ENCODE measurements at places on chromosomes 6 and 20.

DNA sequence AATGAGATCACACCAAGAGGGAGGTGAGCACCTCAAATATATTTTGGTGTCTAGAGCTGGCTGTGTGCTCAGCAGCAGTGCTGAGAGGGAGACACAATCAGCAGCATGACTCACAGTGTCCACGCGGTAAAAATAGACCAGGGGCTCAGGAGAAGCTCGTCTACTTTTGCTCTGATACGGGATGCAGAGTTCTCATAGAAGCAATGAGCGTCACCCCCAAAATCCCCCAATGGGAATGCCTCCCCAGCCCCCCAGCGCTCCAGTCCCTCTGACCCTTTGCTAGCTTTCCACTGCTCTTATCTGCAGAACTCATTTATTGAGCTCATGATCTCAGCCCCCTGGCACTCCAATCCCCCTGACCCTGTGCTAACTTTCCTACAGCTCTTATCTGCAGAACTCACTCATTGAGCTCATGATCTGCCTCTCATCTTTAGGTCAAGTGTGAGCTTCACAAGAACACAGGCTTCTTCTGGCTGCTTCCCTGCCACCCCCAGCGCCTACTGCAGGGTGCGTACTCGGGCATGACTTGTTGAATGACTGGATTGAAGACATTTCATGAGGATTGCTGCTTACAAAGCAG lies 34.0 kb downstream of the SYNDIG1 start:
- DNase-seq: no peak

GRCh38 chr20:58995461-58996225 lies 11.4 kb downstream of the CTSZ start:
- DNase-seq: no peak

DNA sequence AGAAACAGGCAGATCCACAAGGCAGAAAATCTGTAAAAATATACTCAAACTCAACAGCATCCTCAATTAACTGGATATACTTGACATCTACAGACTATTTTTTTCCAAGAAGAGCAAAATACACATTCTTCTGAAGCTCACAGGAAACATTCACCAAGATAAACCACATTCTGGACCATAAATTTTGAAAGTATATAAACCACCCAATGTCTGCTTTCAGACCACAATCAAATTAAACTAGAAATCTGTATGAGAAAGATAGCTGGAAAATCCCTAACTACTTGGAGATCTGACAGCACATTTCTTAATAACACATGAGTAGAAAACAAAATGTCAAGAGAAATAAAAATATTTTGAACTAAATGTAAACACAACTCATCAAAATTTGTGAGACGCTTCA lies 195.5 kb downstream of the ERMARD start:
- no peak for DNase-seq

GRCh38 chr6:54681987-54682386 lies 164.6 kb upstream of the FAM83B start:
- no peak for DNase-seq

DNA sequence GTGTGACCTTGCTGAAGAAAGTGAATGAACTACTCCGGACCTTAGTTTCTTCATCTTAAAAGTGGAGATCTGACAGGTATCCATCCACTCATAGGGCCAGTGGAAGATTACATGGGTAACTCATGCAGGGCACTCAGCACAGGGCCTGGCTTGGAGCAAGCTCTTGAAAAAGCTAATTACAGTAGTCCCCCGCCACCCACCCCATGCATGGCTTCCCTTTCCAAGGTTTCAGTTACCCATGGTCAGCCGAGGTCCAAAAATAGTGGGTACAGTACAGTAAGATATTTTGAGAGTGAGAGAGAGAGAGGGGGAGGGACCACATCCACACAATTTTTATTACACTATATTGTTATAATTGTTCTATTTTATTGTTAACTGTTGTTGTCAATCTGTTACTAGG lies 7.1 kb upstream of the PMEPA1 start:
- DNase-seq: no peak

GRCh38 chr6:137798261-137798660 lies 68.8 kb upstream of the TNFAIP3 start:
- no peak for DNase-seq

- DNase-seq: peak; percentile 71
Observed at GRCh38 chr6:90294989-90295853, 1.4 kb downstream of the BACH2 start.

GRCh38 chr6:161226009-161226964 lies 47.6 kb downstream of the AGPAT4 start:
- DNase-seq: peak; percentile 4

- peak; percentile 38 for DNase-seq
Observed at GRCh38 chr6:142112451-142113061, 20.2 kb upstream of the GJE1 start.

DNA sequence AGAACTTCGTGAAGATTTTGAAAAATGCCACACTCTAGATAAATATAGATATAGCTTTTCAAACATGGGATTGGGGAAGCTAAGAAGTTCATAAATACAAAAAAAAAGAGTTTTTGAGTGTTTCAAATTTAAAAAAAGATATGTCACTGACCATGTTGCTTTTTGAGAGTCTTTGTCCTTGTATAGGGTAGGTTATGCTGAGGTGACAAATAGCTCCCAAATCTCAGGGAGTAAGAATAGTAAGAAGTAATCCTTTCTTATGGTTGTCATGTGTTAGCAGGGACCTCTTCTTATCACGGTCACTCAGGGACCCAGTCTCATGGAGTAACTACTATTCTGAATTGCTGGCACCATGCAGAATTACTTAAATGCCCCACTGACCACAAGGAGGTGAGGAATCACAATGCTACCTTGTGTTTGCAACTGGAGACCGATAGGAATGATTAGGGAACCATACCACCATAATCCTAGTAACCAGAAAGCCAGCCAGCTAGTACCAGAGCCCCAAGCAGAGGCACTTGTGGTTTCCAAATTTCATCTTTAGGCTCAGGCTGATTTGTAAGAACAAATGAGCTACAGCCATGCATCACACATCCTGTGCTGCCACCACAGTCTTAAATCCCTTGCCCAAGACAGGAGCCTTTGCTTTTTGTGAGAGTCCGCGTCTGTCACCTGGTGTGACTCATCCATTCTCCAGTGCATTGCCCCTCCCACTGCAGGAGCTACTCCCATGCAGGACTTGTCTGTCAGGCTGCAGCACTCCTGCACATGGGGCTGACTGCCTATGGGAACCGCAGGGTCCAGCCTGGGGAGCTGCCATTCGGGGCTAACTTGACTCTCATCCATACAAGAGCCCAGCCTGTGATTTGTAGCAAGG lies 42.4 kb upstream of the ADGRF4 start:
- DNase-seq: peak; percentile 56

- DNase-seq: no peak
Observed at GRCh38 chr6:157075549-157076450, 247.5 kb downstream of the TMEM242 start.

- no peak for DNase-seq
Observed at GRCh38 chr6:108739496-108740330, 108.5 kb upstream of the ARMC2 start.

DNA sequence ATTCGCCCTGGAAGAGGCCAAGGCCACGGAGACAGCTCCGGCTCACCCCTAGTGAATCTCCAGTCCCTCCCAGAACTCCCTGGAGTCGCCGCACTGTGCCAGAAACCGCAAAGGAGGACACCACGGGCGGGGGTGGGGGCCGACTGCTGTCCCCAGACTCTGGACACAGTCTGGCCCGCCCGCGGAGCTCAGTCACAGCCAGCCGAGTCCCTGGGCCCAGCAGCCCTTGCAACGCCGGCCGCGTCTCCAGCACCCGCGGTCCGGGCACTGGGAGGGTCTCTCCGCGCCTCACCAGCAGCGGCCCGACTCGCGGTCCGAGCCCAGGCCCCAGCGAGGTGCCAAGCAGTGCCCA lies 518 bp downstream of the PEX6 start:
- DNase-seq: peak; percentile 6

DNA sequence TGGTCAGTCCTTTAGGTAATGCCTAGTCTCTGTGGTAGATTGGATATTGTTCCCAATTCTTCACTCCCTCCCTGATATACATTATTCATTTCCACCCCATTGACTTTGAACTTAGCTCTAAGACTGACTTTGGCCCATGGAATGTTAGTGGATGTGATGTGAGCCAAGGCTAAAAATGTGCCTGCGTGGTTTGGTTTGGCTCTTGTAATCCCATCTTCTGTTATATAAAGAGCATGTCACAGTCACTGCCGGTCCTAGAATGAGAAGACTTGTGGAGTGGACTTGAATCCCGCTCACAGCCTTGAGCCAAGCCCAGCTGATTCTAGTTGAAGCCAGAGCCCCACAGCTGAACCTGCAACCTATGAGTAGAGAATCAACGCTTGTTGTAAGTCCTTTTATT lies 23.6 kb upstream of the DNAAF9 start:
- DNase-seq: no peak

- DNase-seq: no peak
Observed at GRCh38 chr20:5327356-5327755, 10.6 kb upstream of the PROKR2 start.

- no peak for DNase-seq
Observed at GRCh38 chr20:11394145-11394833, 523.4 kb upstream of the BTBD3 start.

- no peak for DNase-seq
Observed at GRCh38 chr6:118890997-118891790, 2.8 kb upstream of the ASF1A start.

DNA sequence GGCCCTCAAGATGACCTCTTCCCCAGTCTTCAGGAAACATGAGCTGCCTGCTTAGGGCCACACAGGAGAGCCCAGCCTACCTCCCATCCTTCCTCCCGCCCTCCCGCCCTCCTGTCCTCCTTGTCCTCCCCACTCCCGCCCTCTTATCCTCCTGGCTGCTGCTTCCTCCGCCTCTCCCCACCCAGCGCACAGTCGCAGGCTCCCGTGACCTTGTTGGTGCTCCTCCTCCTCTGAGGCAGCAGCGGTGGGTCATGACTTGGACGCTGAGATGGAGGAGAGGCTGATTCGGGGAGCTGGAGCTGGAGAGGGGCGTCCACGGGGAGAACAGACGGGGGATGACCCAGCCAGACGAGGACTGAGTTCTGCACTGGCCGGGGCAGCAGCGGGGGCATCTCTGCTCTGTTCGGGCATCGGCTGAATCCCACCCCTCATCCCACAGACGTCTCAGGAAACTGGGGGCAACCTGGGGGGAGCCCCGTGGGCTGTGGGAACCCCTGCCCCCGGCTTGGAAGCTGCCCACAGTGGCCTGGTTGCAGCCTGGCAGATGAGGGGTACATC lies 32.4 kb downstream of the CHRNA4 start:
- DNase-seq: no peak

DNA sequence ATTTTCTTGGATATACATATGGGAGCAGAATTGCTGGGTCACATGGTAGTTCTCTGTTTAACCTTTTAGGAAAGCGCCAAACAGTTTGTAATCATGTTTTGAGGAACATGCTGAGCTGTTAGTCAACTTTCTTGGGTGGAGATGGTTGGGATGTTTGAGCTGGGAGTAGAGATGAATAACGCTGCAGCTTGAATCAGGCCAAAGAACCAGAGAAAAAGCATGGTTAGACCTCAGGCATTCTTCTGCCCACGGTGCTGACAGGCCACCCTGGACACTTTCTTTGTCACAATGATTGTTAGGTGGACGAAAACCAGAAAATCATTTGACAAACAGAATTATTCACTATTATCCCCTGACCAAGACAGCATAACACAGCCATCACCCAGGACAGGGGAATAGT lies 66.8 kb downstream of the PRDM1 start:
- no peak for DNase-seq

DNA sequence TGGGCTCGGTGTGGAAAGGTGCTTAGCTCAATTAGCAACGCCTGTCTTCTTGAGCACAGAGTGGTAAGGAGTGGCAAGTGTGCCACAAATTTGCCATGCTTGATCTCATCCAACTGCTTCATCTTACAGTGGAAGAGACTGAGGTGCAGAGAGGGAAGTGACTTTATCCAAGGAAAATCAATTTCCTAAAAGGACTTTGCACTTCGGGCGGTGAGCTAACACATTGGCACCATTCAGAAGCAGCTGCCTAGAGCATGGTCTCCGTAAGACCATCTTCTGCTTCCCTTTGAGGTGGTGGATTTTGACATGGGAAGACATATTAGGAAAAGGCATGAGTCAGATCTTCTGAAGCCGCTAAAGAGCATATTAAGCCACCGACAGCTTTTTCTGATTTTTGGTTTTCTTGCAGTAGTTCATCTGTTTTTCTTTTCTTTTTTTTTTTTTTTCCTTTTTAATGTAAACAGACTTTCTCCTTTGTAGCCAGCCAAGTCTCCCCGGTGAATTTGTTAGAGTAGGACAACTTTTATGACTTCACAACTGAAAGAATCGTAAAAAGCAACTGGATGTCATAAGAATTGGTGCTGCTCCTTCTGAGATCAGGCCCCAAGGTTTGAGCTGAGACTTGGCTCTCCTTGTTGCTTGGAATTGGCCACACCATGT lies 273.2 kb downstream of the CDC5L start:
- DNase-seq: no peak

DNA sequence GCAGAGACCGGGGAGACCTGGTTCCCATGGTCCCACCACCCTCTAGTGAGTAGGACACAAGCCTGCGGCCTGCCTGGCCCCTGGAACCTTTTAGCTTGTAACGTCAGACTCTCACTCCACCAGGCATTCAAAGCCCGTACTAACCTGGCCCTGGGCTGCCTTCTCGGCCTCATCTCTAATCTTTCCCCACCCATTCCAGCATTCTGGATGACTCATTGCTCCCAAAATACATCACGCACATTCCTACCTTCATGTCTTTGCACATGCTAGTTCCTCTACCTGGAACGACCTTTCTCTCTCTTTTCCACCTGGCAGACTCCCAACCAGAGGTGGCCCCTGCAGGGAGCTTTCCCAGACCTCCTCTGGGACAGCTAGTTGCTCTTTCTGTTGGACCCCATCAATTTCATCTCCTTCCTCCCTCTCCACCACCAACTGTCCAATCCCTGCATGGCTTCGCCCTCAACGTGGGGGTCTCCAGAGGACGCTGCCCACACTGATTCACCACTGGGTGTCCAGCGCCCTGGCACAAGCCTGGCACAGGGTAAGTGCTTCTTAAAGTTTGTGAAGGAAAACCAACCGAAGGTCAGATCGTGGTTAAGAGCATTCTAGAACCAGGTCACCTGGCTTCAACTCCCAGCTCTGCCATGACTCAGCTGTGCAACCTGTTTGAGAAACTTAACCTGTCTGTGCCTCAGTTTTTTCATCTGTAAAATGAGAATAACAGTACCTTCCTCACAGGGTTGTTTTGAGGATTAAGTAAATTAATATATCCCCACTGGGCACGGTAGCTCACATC lies 35.2 kb downstream of the JPH2 start:
- no peak for DNase-seq

DNA sequence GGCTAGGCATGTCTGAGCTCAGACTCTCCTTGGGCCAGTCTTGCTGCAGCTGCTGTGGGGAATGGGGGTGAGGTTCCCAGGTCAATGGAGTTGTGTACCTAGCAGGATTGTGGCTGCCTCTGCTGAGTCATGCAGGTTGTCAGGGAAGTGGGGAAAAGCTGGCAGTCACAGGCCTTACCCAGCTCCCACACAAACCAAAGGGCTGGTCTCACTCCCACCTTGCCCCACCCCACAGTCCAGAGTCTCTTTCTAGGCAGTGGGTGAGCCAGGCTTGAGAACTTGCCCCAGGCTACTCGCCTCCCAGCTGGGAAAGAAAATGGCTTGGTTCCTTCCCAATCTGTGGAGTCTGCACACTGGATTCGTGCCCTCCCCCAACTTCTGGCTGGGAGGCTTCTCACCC lies 65.7 kb downstream of the SCP2D1 start:
- no peak for DNase-seq

GRCh38 chr6:4910037-4910760 lies 93.6 kb downstream of the RPP40 start:
- no peak for DNase-seq

- no peak for DNase-seq
Observed at GRCh38 chr6:15420959-15421438, 175.1 kb downstream of the JARID2 start.
